ENCODE measurements at places on chromosomes 5 and 9.
A peak's percentile ranks its signal among the peaks of the same experiment; 100 is the strongest.

- no peak for DNase-seq
Measured at GRCh38 chr9:70805949-70806348, 315.5 kb downstream of the TRPM3 start.

DNA sequence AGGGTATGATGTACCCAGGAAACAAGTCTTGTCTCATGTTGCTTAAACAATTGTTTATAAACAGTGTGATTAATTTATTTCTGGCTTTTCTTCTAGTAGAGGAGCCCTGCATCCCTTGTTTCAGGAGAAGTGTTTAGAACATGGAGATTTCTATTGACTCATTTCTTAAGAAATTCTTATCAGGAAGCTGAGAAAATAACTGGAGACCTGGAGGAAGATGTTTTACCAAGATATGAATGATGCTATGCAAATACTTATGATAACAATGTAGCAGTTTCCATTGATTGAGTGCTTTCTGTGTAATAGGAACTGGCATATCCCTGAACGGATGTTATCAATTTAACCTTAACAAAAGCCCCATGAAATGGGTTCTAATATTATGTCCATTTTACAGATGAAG is 108.6 kb downstream of the FBXO38 start:
- DNase-seq, result no peak

DNA sequence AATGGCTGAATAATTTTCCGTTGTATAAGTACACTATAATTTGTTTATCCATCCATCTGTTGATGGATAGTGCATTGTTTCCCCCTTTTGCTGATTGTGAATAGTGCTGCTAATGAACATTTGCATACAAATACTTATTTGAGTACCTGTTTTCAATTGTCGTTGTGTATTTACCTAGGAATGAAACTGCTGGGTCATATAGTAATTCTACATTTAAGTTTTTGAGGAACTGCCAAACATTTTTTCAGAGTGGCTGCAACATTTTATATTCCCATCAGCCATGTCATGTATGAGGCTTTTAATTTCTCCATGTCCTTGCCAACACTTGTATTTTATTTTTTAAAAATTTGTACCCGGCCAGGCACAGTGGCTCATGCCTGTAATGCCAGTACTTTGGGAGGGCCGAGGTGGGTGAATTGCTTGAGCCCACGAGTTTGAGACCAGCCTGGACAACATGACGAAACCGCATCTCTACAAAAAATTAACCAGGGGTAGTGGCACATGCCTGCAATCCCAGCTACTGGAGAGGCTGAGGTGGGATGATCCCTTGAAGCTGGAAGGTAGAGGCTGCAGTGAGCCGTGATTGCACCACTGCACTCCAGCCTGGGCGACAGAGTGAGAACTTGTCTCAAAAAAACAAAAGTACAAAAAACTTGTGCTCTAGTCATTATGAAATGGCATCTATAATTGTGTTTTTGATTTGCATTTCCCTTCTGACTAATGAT is 2.2 kb upstream of the ANXA6 start:
- DNase-seq, result no peak

DNA sequence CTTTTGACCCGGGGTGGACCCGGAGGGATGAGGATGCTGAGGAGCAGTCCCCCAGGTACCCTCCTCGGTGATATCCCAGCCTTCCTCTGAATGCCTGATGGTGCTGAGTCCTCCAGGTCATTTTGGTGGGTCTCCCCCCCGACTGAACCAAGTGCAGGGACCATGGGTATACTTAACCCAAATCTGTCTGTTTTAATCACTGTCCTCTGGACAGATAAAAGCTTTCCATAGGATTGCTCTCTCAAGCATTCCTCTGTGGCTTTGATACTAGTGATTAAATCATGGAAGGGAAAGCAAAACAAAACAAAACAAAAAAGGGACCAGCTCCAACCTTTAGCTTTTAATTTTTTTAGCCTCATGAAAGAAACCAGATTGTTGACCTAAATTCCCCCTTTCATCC is 26.0 kb downstream of the PAPPA start:
- no peak for DNase-seq

GRCh38 chr5:180130291-180130869 is 58.8 kb upstream of the RNF130 start:
- DNase-seq, result no peak

DNA sequence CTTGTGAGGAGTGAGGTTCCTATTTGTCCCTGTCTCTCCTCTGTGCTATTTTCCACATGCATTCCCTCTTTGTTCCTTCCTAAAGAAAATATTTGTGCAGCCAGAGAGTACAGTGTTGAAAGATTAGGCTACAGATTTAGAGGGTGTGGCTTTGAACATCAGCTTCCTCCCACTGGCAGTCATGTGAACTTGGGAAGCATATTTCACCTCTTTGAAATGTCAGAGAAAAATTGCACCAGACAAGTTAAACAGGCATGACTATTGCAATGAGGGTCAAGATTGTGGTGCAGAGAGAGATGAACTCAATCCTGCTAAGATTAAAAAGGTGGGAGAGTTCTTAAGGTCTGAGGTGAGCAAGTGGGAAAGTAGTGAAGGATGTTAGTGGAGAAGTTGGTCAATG is 641.0 kb downstream of the DNAH5 start:
- no peak for DNase-seq

- DNase-seq, result no peak
Measured at GRCh38 chr5:77635917-77636640, 2.4 kb downstream of the OTP start.

- DNase-seq, result no peak
Measured at GRCh38 chr5:65938256-65938655, 11.9 kb downstream of the ERBIN start.

DNA sequence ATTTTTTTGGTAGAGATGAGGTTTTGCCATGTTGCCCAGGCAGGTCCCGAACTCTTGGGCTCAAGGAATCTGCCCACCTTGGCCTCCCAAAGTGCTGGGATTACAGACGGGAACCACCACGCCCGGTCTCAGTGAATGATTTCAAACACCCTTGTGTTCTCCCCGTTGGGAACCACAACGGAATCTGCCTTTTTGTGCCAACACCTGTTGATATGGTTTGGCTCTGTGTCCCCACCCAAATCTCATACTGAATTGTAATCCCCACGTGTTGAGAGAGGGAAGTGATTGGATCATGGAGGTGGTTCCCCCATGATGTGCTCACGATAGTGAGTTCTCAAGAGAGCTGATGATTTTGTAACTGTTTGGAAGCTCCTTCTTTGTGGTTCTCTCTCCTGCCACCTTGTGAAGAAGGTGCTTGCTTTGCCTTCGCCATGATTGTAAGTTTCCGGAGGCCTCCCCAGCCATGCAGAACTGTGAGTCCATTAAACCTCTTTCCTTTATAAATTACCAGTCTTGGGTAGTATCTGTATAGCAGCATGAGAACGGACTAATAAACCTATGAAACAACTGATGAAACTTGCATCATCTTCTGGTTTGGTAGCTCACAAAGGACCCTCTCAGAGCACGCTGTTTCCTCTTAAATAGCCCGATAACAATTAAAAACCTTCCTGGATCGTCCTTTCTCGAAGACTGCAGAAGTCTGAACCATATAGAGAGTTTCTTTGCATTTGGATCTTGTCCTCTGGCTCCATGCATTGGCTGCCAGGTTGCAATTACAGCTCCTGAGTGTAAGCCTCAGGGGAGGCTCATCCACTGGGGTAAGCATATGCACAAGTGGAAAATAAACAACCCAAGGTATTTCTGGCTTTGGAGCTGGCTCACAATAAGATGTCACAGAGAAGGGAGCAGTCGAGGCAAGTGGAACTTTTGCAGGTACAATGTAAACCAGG is 91.5 kb downstream of the SPRY4 start:
- DNase-seq, result no peak

DNA sequence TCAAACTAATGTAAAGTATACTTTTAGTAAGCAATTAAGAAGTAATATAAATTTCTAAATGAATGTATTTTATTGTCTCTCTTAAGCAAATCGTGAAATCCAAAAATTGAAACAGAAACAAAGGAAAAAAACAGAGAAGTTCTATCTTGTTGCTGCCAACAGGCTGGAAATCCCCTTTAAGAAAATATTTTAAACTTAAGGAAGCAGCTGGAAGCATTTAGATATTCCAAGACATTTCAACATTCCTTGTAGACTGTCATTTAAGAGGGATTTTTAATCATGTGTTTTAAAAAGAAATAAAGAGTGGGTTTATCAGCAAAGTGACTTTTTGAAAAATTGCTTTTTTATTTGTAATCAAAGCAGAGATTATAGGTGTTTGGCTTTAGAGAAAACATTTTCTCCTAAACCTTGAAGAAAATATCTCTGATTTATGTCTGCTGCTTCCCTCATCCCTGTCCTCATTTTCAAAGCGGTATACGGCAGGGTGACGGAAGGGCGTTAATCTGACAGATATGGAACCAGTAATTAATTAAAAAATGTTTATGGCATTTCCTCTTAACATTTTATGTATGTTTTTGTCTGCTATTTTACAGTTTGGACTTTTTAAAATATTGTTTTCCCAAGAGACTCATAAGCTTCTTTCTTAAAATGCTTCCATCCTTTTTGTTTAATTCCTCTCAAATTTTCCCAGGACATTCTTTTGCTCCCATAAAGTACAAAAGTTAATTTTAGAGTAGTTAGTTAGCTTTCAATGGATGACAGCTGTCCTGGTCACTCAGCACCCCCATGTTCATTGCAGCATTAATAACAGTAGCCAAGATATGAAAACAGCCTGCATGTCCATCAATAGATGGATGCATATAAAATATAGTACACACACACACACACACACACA is 245.6 kb downstream of the LURAP1L start:
- DNase-seq, result no peak

DNA sequence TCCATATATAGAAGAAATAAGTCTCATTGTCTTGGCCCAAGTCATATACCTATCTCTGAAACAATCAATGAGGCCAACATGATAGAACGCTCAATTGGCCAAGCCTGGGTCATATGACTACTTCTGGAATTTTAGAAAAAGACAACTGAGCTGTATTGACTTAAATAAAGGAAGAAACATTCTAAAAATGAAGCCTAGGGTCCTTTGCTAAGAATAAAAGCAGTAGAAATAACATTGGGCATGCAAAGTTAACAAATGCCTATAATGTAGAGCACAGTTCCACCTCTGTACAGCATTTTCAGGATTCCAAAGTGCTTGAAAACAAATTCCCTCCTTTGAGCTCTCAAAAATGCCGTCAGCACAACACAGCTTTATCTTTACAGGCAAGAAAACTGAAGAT is 391.8 kb downstream of the PRELID2 start:
- no peak for DNase-seq

GRCh38 chr9:20837166-20837565 is 153.1 kb downstream of the FOCAD start:
- no peak for DNase-seq

DNA sequence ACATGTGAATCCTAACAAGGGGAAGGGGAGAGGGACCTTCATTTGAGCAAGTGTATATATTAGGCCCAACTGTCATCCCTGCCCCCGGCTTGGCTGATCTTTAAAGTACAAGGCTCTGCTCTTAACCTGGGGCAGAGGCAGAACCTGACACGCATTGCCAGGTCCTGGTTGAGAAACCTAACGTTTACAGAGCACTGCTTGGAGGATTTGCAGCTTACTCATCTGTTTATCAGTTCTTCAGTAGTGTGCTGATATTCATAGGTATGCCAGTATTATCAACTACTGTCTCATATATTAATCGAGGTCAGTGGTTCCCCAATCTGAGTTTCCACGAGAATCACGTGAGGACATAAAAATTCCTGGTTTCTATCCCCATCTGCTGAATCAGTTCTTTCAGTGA is 50.4 kb downstream of the ACO1 start:
- DNase-seq, result no peak

DNA sequence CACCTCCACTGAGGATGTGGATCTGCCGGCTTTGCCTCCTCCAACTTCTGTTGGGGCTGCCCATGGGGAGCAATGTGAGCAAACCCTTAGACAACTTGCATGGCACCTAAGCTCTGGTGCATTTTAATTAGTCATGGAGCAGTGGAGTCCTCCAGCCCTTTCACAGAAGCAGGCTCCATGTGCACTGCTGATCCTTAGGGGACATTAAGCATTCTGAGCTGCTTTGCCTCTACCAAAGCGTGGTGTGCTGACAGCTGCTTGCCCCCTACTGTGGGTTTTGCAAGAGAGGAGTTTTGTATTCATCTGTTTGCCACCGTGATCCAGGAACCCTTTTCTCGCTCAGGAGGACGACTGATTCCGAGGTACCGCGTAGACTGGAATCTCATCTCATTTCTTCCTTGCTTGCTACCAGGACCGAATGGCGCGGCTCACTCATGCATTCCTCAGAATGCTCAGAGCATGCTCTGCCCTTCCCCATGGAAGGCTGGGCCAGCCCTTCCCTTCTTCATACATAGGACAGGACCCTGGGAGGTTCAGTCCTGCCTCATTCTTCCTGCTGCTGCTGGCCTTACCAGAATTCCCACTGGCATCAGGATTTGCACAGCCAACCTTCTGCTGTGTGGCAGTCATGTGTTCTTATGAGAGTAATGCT is 432.5 kb downstream of the GADD45G start:
- no peak for DNase-seq

GRCh38 chr9:69155341-69156030 is 18.6 kb upstream of the TJP2 start:
- DNase-seq, result peak; percentile 44

- DNase-seq, result no peak
Measured at GRCh38 chr5:164801910-164802309, 1296.5 kb downstream of the MAT2B start.

- DNase-seq, result no peak
Measured at GRCh38 chr9:113934829-113935676, 58.9 kb downstream of the ZNF618 start.

- DNase-seq, result peak; percentile 89
Measured at GRCh38 chr5:139760066-139761056, 35.2 kb upstream of the PSD2 start.

DNA sequence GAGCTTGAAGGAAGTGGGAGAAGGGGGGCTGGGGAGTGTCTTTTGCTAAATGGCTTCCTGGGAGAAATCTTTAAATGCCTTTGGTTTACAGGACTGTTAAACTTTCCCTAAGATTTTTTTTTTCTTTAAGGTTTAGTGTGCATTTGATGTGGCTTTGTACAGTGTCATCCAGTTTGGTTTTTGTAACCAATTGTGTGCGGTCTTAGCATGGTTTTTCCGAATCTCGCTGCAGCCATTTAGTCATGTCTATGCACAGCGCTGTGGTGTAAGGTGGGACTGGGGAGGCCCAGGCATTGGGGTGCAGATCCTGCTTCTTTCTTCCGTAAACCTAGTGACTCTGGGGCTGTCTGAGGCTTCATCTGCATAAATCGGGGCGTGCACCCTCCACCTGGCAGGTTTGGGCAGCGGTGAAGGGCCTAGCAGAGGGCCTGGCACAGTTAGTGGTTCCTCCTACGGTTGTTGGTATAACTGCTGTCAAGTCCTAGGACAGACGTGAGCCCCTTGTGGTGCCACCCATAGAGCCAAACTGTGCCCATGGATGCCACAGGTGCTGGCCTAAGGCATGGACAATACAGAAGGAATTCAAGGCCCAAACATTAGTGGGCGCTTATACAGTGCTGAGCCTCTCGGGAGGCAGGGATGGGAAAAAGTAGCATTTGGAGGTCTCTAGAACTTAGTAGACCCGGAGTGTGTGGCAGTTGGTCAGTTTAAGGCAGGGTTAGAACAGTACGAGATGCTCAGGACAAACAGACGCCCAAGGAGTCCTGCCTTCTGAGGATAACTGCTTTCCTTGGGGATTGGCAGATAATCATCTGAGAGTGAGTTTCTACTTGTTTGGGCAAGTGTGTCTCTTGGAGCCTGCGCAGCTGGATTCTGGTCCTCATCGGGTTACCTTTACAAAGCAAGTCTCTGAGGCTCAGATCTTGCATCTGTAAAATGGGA is 1.5 kb downstream of the PRRC2B start:
- DNase-seq, result peak; percentile 51

- DNase-seq, result no peak
Measured at GRCh38 chr5:154209591-154210081, 19.1 kb downstream of the GALNT10 start.

GRCh38 chr5:159155960-159156359 is 53.4 kb downstream of the RNF145 start:
- no peak for DNase-seq

GRCh38 chr5:53321073-53321472 is 159.4 kb upstream of the FST start:
- peak; percentile 28 for DNase-seq

All from kidney tubule cell (primary cell).